Activated naive CD4-positive, alpha-beta T cell (primary cell): ENCODE measurements at places on chromosomes 12 and 14.

DNA sequence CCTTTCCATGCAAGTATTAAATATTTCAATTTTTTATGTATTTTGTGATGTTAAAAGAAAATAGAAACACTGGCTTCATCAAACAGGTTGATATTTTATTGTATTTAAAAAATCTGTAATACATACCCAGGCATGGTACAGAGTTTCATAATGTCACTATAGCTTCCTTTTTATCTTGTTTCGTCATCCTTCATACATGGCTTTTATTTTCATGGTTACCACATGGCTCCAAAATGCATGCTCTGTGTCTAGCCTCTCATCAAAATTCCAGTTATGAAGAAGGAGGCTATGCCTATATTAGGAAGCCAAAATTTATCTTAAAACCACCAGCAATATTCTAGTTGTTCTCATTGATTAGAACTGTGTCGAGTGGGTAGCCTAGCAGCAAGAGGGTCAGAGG, 464.8 kb downstream of the BTG1 start:
- no peak for DNase-seq

DNA sequence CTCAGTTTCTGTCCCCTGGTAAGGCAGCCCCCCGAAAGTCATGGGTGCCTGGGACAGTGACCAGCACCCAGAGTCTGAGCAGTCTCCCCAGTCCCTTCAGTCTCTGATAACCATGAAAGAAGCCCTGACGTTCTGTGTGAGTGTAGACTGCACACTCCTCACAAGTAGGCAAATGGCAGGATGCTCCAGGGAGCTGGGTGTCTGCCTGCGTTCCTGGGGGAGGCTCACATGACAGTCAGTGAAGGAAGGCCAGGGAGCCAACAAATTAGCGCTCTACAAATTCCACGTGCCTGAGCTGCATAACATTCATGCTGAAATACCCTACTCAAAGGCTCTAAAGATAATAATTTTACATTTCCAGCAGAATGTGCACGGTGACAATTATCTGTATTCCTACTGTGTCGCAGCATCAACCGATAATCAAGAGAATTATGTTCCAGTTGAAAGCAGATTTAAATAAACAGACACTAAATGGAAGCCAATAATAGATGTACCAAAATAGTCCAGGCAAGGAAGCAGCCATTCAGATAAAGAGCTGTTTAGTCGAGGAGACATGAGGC, 56.3 kb downstream of the ASCL1 start:
- DNase-seq, result no peak

- DNase-seq, result no peak
Observed at GRCh38 chr12:96902076-96902475, 5.0 kb upstream of the NEDD1 start.

DNA sequence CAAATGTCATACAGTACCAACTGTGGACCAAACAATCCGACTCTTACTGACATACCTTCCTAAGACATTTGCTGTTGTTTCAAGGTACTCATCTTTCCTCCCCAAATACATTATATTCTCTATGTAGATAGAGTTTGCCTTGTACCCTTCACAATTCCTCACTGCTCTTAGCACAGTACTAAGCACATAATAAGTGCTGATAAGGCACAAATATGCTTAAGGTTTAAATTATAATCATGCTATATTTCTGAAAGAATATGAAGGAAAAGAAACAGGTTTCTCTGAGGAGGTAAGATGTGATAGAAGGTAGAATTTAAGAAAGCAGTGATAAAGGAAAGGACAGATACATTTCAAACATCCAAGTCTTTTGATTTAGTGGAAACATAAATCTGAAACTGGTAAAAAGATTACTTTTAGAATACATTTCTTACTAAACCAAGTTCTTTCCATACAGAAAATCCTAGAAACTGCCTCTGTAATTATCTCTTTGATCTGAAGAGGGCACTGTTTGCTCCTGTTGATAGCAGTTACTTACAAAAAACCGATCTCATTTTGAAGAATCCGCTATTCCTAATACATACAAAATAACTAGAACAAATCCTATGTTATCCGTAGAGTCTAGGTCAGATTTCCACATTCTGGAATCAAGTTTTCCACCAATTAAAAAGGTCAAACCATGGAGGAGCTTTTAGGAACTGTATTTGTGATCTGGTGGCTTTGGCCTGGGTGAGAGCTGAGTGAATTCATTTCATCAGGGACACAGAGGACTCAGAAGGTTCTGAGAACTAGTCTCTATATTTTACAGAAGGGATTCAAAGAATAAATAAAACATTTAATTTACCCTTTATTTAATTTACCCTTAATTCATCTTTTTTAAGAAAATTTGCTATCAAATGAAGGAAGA, 311.9 kb downstream of the DAD1 start:
- DNase-seq, result no peak

- no peak for DNase-seq
Observed at GRCh38 chr12:47414511-47414910, 291.3 kb downstream of the RPAP3 start.

- no peak for DNase-seq
Observed at GRCh38 chr14:54312166-54312801, 84.5 kb upstream of the CDKN3 start.

- DNase-seq, result no peak
Observed at GRCh38 chr14:64508215-64508776, 3.7 kb downstream of the ZBTB1 start.

GRCh38 chr12:88063375-88063774, 34.2 kb upstream of the C12orf50 start:
- no peak for DNase-seq

DNA sequence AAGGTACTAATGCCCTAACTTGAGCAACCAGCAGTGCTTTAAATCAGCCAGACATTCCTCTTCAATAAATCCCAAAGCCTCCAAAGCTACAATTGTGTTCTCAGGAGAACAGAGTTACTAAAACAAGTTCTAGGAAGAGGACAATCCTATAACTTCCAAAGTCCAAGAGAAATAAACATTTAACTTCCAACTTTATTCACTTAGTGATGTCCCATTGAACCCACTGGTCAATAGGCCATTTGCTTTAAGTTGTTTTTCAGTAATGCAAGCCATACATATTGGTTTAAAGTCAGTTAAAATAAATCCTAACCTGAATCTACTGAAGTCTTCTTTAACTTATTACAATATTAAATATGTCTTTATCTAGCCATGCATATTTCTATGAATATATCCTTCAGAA, 165.4 kb downstream of the PAWR start:
- DNase-seq, result no peak

- DNase-seq, result no peak
Observed at GRCh38 chr12:24852420-24852819, 96.5 kb downstream of the BCAT1 start.

DNA sequence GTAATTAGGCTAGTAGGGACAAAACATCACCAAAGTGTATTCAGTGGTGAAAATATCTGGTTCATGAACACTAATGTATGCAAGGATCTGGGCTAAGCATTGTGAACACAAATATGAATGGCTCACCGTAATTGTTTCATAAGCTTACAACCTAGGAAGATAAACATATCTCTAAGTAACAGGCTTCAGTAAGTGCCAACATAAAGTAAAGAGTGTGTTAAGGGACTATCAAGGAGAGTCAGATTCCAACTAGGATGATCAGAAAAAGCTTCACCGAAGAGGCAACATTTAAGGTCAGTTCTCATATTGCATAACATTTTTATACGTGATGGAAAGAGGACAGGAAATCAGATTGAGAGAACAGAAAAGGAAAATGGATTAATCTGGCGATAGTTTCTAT, 29.4 kb downstream of the ABCC9 start:
- DNase-seq, result no peak

GRCh38 chr14:95662376-95663186, 23.6 kb upstream of the TCL1B start:
- DNase-seq, result no peak

DNA sequence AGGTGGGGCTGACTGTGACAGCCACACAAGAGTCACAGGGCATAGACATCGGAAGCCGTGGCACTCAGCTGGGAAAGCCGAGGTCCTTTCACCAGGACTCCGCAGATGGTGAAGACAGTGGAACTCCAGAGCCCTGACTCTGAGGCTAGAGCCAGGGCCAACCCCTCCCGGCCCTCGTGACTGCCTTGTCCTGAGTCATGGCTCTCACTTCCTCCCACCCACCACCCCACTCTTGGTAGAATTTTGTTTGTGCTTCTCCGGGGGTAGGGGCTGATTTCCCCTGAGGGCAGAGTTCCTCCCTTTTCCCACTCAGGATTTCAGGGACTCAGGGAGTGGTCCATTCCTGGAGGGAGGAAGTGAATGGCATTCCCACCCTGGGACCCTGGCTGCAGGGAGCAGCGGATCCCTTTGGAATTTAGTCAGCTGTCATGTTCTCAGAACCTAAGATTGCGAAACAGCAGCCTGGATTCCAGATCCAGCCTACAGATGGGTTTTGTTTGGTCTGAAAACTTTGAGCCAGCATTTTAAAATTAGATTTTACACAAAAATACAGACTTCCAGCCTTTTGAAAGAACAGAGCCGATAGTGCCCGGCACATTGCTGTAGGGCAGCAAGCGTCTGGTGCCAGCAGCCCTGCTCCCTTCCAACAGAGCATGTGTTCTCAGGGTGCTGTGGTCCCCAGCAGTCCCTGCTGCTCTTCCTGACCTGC, 50.7 kb downstream of the TPCN1 start:
- DNase-seq, result no peak

DNA sequence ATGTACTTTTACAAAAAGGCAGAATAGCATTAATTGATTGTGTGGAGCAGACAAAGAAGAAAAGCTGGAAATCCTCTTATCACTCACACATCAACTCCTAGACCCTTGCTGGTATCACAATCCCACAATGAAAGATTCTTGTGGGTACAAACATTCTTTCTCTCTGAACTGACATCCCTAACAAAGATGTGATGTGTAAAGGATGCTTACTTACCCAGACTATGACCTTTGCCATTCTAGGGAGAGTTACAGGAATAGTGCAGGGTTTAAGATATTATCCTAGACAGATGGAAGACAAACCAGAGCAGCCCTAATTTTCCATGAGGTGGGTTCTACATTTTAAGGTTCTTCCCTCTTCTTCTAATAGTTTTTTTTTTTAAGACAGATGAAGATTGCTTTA, 60.4 kb upstream of the SLC6A15 start:
- no peak for DNase-seq

- no peak for DNase-seq
Observed at GRCh38 chr12:72540811-72541210, 268.6 kb downstream of the TRHDE start.

- DNase-seq, result no peak
Observed at GRCh38 chr12:42892702-42893551, 303.4 kb upstream of the PRICKLE1 start.

DNA sequence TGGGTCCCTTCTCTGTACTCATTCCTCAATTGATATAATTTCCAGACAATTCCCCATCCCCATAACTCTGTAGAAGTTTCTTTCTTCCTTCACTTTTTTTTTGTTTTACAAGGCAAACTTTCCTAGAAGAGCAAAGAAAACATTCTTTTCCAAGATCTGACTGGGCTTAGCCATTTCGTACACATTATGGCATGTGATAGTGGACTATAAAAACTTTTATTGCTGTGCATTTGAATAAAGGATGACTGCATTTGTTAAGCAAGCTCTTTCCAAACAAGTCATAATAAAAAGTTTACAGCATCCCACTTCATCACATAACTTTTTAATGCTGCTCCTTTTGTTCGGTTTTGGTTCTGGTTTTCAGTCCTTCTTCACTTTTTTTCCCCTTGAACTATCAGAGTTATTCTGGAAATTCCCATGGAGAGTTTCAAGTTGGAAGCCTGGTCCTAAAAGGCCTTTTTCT, 231.0 kb upstream of the HMGA2 start:
- DNase-seq, result no peak

- no peak for DNase-seq
Observed at GRCh38 chr14:60014402-60014801, 77.3 kb upstream of the PCNX4 start.

DNA sequence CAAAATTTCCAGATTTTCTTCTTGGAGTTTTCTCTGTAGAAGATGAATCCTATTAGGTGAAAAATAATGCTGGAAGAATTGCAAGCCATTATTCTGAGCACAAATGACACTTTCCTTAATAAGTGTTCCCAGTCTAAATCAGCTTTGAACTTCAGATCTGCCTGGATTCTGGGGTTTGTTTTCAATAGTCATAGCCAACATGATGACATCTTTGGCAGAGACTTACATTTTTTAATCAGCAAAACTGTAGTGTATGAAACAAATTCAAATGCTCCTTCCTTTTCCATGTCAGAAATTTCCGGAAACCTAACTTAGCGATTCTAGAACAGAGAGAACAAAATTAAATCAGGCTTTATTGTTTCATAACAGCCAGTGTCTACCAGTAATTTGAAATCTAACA, 88.5 kb downstream of the TSPAN8 start:
- DNase-seq, result no peak

DNA sequence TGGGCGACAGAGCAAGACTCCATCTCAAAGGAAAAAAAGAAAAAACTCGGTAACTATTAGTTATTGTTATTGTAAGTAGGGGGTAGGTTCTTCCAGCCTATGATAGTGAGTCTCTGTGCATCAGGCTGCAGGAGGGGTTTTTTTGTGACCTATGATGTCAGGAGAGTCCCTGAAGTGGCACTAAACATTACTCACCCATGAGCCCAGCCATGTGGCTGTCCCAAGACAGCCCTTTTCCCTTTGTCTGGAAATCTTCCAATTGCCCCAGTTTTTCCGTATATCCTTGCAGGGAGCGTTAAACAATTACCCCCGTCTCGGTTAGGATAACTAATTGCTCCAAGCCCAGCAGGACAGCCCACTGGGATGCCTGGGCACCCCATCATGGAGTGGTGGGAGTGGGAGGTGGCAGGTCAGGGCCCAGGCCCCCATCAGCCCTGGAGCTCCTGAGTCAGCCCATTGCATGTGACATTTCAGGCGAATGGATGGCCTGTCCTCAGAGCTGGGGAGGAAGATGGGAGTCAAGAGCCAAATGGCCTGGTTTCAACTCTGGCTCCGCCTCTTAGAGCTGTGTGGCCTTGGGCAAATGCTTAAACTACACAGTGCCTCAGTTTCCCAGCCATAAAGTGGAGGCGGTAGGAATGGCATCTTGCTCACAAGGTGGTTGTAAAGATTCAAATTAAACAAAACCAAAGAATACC, 16.4 kb downstream of the PHETA1 start:
- DNase-seq, result no peak

GRCh38 chr12:116592731-116593130, 33.5 kb downstream of the MAP1LC3B2 start:
- DNase-seq, result no peak

- DNase-seq, result no peak
Observed at GRCh38 chr12:105721051-105721825, 390.7 kb downstream of the C12orf75 start.

- no peak for DNase-seq
Observed at GRCh38 chr12:65935906-65936901, 111.9 kb downstream of the HMGA2 start.

DNA sequence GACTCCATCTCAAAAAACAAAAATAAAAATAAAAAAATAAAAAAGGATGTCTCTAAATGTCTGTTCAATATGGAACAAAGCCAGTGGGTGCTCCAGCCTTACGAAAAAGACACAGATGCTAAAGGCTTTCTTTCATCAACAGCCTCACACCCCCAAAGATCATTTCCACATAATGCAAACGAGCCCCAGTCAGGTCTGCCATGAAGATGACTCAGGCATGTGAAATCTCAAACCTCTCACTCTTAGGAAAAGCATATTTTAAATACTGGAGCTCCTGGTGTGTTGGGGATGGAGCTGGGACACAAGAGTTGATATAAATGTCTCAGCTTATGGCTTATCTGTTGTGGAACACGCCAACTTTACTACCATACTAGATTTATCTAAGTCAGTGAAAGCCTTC, 49.9 kb upstream of the PLXNC1 start:
- DNase-seq, result no peak
